CD14-positive monocyte (primary cell): ENCODE measurements at places on chromosomes 3 and 15.

- peak; percentile 35 for DNase-seq
These were observed 30.1 kb upstream of the TFRC start for GRCh38 chr3:196111939-196112386.

DNA sequence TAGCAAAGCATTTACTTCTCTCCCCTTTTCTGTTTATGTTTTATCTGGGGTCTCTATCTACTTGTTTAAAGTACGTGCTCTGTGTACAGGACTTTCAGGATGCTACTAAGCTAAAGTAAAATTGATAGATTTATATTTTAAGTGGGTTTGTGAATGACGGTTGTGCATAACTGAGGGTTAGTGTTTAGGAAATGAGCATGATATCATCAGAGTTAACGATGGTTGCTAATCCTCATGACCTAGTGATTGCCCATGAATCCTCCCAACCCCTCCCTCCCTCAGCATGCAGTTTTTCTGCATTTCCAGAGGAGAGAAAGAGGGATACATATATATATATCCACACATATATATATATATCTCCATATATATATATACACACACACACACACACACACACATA is 957.2 kb downstream of the TUSC7 start:
- no peak for DNase-seq

GRCh38 chr3:184144505-184144904 is 9.3 kb downstream of the EIF2B5 start:
- no peak for DNase-seq

DNA sequence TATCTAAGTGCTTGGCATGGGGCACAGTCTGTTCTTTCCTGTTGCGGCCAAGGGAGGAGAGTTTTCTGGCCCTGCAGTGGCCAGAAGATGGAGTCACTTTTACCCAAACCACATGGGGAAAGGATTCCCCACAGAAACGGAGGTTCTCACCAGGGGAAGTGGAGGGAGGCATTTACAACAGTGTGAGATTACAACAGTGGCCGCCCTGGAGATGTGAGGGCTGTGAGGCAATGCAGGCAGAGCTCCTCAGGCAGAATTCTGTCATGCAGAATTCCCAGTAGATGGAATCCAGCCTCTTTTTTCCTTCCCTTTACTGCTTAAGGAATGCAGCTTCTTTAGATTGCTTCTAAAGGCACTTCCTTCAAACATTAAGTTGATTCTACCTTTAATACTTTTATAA is 83.1 kb downstream of the CACNA1D start:
- DNase-seq: no peak

DNA sequence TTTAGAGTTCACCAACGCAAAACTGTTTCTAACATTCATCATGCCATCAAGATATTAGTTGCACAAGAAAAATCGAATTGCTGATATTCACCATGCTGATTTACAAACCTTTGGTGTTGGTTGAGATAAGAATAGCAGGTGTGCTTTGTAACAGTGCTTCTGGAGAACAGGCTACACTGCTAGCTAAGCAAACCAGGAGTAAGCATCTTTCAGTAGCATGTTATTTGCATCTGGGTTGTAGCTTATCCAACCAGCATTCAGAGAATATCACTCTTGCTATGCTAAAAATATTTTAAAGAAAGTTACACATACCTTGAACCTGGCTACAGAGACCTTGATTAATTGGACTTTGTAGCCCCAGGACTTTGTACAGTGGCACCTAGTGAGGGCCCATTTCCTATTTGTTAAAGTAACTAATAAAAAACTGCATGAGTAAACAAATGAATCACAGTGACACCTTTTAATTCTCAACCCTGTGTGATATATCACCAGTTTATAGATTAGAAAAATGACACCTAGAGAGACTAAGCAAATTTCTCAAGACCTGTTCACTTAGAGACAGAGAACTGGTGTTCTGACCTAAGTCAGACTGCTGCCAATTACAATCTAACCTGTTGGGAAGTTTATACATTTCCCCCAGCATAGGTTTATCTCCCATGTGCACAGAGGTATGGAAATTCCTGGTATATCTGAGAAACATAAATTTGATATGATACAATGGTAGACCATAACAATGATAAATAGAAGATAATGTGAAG is 435.5 kb upstream of the TGFBR2 start:
- no peak for DNase-seq

- no peak for DNase-seq
These were observed 272.9 kb downstream of the TBC1D5 start for GRCh38 chr3:17469520-17469919.

- no peak for DNase-seq
These were observed 48.8 kb downstream of the HMCES start for GRCh38 chr3:129327510-129327909.

- DNase-seq: no peak
These were observed 37.0 kb downstream of the TTC23 start for GRCh38 chr15:99212406-99212805.

DNA sequence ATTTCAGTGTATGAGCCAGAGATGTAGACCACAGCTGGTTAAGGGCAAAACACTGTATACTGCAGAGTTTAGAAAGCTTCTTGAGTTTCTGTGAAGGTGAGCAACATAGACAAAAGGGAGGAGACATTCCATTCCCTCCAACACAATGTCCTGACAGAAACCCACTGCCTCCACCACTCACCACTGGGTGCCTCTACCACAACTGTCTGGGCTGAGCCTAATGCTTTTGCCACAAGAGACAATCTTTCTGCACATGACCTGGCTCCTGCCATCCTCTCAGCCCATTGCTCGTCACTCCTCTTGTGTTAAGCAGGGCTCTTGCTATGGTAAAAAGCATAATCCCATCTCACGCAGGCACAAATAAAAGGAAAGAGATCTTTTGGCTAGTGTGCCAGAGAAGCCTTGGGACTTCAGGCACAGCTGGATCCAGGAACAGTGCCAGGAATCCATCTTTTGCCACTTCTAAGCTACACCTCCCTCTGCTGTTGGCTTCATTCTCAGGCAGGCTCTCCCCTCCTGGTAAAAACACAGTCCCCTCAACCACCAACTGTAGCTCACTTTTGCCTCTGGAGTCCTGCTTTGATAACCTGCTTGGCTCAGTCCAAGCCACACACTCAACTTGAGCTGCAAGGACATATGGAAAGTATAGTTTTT is 140.6 kb upstream of the PRR20G start:
- DNase-seq: no peak

GRCh38 chr3:128875556-128876120 is 3.8 kb upstream of the ACAD9 start:
- peak; percentile 66 for DNase-seq

DNA sequence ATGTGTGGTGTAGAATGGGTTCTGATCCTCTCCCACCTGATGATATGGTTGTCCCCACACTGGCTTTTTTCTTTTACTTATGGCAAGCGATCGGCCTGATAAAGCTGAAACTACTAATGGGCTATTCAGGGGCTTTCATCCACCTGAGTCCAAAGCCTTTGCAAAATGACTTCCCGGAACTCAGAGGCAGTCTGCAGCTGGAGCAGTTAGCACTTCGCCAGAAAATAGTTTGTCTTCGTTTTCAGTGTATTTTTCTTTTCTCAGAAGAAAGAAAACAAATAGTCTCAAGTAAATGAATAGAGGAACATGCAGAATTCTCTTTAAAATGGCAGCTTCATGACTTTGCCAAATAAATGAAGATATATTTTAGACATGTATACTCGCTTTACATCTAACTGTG is 306.0 kb upstream of the ADAMTS9 start:
- no peak for DNase-seq

GRCh38 chr15:100731267-100732152 is 129.1 kb downstream of the ASB7 start:
- DNase-seq: no peak
